Germinal center (tissue), 1 donor: ENCODE measurements at places on chromosomes 2 and 18.

DNA sequence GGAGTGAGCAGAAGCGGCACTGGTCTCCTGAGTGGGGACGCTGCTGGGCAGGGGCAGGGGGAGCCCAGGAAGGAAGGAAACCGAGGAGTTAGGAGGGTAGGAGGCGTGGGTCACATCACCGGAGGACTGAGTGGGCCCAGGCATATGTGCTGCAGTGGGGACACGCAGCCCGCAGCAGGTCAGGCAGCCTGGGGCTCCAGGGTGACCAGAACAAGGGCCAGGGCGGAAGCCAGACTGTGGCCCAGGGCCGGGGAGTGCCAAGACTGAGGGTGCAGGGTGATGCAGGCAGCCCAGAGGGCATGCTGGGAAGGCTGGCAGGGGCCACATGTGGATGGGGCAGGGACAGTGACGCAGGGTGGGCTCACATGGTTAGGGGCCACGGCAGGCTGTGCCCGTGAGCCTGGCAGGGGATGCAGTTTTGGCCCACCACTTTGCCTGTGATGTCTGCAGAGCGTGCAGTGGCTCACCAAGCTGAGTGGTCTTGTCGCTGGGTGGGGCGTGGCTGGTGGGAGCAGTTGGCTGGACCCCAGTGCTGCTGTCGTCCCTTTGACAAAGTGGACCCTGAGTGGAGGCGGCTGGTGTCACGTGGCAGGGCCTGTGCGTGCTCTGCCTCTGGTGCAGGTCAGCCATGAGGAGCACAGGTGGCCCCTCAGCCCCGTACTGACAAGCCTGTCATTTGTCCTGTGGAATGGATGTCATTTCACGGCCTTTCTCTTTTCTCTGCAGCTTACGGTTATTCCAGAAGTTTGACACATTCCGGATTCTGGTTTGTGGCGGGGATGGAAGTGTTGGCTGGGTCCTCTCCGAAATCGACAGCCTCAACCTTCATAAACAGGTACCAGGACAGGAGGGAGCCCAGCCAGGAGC, 87.1 kb downstream of the DGKD start:
- no peak for DNase-seq

DNA sequence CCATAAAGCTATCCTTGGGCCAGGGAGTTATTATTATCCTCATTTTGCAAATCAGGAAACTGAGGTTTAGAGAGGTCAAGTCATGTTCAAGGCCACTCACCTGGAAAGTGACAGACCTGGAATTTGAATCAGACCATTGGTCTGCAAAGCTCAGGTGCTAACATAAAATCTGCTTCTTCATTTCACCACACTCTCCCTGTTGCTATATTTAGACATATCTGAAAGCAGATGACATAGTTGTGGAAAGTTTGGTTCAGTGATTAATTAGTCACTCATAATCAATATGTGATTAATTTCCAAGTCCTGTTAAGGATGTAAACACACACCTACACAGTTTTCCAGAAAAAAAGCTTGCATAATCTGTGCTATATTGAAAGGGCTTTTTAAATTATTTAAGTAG, 57.4 kb downstream of the LINC00305 start:
- no peak for DNase-seq

- no peak for DNase-seq
Measured at GRCh38 chr2:71879509-71880184, 268.0 kb downstream of the CYP26B1 start.

DNA sequence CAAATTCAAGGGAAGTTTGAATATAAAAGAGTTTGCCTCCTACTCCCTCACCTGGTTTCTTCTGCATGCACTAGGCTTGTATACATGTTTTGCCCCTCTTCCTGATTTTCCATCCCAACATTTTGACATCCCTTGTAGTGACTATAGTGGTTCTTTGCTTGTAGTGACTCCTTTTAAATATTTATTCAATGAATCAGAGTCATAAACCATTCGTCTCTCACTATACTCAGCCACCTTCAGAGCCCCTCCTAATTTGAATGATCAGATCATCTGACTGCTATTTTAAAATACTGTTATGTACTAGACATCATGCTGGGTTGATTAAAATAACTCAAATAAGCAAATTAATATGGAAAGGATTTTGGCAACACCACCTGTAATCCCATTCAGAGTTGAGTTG, 492.1 kb upstream of the PIK3C3 start:
- DNase-seq: no peak

GRCh38 chr2:122389694-122390093, 634.2 kb downstream of the TSN start:
- no peak for DNase-seq
